T-helper 9 cell (primary cell): ENCODE measurements at places on chromosomes 3 and 15.

GRCh38 chr15:91127236-91127955 is 27.3 kb downstream of the SV2B start:
- no peak for DNase-seq

DNA sequence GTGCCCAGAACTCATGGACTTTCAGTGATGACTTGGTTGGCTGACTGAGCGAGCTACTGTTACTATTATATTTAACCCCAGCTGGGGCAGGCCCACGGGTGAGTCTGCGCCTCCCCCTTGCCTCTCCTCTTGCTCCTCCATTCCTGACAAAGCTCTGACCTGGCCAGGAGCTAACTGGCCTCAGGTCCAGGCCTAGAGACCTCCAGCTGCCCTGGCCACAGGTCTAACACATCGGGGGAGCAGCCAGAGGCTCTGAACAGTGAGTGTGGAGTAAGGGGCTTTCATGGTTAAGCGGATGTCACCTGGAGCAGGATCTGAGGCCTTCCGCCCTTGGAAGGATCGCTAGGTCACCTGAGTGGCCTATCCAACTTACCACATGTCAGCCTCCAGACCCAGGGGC is 96.3 kb upstream of the HERC1 start:
- DNase-seq = no peak

- DNase-seq = no peak
Observed at GRCh38 chr3:72092778-72093177, 307.8 kb upstream of the PROK2 start.

DNA sequence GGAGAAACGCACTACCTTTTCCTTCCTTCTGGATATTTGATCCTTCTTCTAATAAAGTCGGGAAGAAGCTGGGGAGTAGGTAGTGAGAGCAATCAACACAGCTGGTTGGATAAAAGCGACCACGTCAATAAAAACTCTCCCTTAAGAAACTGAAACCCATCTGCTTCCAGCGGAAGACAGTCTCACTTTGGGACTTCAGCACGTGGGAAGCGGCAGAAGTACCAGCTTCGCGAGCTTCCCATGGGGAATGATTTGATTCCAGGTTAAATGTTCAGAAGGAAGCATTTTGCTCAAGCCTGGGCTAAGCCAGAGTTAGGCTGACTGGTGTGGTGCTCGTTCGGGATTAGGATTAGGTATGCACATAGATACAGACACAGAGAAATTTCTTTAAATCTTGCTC is 262.3 kb upstream of the LYSMD4 start:
- DNase-seq = no peak

GRCh38 chr3:107954845-107955244 is 136.0 kb downstream of the CD47 start:
- DNase-seq = no peak

DNA sequence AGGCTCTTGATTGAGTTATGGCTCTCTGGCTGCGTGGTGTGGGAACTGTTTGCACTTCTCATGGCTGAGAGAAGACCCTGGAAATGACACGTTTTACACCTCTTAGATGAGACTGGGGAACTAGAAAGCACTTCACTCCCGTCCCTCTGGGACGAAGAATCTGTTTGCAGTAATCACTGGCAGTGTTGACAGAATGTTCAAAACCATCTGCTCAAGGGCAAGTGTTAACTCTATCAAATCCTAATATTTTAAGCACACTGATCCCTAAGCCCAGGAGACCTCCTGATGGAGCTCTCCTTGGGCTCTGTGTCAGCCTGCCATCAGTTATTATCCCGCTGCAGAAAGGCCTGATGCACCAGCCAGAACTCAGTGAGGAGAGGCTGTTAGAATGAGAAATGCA is 323.8 kb upstream of the DNAJC19 start:
- DNase-seq = no peak

DNA sequence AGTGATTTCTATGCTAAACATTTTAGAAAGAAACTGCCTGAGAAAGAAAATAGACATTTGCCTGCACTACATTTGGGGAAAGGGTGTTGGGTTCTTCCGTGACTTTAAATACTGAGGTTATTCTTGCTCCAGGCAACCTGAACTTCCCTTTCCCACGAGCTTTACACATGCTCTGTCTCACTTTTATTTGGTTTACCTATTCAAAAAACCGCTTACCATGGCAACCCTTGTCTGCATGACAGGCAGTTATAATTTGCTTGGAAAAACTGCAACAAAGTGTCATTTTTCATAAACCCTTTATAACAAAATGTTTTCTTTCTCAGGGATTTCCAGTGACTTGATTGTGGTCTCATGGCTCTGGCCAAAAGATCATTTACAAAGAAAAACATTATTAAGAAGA is 416.3 kb upstream of the MEIS2 start:
- no peak for DNase-seq

GRCh38 chr3:112143689-112144088 is 10.6 kb upstream of the GCSAM start:
- no peak for DNase-seq
